NCI-H1105 treated with DMSO at 0.1 percent for 48 hours (cell line): ENCODE measurements at places on chromosomes 13 and 19.
A peak's percentile ranks its signal among the peaks of the same experiment; 100 is the strongest.

DNA sequence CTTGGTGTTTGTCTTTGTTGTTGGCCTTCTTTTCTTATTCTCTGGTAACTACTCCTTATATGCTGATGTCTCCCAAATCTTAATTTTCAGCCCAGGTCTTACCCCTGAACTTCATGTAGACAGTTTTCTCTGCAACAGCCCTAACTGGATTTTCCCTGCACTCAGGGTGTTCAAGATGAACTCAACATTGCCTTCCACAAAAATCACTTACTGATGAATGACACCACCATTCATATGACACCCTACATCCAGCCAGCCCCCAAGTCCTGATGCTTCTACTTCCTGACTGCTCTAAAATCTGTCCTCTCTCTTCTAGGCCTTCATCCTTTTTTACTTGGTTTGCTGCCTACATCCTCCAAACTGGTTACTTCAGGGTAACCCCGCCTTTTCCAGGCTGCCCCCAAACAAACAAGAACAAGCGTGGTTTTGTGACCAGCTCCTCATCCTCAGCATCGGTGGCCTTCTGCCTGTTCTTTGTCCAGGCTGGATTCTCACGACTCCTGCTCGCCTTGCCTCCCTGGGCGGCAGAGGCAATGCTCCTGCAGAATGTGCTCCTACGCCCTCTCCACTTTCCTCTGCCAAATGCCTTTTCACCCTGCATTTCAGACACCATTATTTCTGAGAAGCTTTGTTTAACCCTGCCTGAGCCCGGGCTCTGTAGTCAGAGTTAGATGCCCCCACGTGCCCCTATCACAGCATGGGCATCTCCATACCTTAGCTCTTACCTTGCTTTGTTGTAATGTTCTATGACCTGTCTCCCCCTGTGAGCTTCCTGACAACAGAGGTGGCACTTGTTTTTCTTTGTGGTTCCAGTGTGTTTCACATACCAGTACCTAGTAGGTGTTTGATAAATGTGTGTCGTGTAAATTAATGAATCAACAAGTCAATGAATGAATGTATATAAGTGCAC lies 61.8 kb downstream of the WDFY2 start:
- no peak for DNase-seq

DNA sequence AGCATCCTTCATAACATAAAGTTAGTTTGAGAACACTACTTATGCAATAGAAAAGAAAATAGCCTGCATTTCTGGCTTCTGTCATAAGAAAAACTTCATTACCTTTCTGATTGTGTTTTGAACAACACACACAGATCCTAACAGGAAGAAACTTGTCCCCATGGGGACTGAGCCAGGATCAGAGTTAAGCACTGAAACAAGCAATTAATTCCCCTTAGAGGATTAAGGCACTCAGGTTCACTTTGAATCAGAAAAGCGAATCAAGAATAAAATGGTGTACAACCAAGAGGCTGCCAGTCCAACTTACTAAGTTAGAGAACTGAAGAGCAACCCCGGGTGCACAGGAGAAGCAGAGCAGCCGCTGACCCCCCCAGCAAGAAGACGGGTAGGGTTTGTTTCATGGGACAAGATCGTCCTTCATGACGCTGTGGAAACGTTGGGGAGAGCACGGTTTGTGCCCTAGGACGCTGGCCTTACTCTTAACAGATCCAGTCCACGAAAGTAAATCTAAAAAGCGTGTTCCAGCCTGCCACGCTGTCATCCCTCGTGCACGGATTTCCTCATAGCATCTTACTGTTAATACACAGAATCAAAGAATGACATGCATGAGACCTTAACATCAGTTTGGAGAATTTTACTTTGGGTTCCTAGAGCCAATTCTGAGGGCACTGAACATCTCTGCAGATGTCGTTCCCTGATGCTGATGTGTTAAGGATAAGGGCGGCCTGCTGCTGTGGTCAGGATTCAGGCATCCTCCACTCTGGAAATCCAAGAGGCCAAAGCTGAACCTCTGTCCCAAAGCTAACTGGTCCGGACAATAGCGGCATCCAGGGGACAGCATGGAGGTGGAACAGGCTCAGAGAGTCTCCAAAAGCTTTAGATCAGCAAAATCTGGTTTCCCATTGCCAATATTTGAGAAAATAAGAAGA lies 46.4 kb downstream of the GGACT start:
- peak; percentile 18 for DNase-seq

- DNase-seq = no peak
Measured at GRCh38 chr19:16421982-16422381, 49.8 kb downstream of the EPS15L1 start.

GRCh38 chr19:53881482-53882390 lies at the start of gene PRKCG:
Gene PRKCG (plus strand): TSS chr19:53882197. CDS start chr19:53882495, 298 bp downstream.
- peak; percentile 21 for DNase-seq

GRCh38 chr19:7931221-7932061 lies 5.5 kb upstream of the CTXN1 start:
- DNase-seq = no peak

DNA sequence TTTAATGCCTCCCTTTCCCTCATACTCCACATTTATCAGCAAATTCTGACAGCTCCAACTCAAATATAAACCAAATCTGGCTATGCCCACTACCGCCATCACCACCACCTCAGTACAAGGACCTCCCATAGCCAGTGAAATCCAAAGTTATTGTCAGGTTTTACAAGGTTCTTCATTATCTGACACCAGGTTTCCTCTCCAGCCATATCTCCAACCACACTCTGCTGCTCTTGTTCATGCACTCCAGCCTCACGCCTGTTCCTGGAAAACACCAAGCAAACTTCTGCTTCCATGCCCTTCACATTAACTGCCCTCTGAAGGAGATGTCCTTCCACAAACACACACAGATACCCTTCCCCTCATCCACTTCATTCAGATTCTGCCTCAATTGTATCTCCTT lies 102.2 kb upstream of the MIR17HG start:
- no peak for DNase-seq

GRCh38 chr13:62193919-62194318 lies 778.3 kb upstream of the PCDH20 start:
- DNase-seq = no peak

GRCh38 chr19:13556552-13556951 lies 50.3 kb upstream of the CACNA1A start:
- no peak for DNase-seq

GRCh38 chr19:18659281-18660050 lies 22.6 kb downstream of the KLHL26 start:
- no peak for DNase-seq

- DNase-seq = peak; percentile 17
Measured at GRCh38 chr13:80742033-80742432, 401.1 kb upstream of the SPRY2 start.

DNA sequence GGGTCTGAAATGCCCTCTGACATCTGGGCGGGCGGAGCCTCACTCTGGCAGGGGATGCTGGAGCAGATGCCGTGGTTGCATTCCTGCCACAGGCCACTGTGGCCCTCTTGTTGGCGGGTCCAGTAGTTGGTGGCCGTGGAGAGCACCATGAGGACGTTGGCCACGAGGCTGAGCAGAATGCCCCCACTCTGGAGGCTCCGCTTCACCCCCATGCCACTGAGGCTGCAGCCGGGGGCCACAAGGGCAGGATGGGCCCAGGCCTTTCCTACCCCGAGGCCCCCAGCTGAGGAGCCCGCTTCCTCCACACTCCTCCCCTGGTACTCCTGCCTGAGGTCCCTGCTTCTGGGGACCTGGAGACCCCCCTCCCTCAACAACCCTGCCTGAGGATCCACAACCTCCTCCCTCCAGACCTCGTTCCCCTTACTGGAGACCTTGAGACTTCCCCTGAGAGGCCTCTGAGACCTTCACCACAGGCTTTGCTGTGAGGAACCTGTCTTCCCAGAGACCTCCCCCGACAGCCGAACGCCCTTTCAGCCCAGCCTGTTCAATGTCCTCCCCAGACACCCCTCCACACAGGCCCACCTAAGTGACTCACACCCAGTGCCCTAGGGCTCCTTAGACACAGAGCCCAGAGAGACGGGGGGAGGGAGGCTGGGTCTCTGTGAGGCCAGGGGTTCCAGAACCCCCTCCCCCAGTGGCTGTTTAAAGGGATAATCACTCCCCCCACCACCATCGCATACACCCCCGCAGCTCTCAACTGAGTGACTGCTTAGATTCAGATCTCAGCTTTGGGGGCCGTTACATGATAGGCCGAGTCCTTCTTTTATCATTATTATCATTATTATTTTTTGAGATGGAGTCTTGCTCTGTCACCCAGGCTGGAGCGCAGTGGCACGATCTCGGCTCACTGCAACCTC lies at the start of gene CLDND2:
TSS of gene CLDND2 (minus strand) at position 638 of the 917 bp plus-strand sequence. CDS start at position 212, 426 bp downstream.
- DNase-seq = no peak

- DNase-seq = peak; percentile 37
Measured at GRCh38 chr13:85543144-85543543, 256.1 kb downstream of the SLITRK6 start.

DNA sequence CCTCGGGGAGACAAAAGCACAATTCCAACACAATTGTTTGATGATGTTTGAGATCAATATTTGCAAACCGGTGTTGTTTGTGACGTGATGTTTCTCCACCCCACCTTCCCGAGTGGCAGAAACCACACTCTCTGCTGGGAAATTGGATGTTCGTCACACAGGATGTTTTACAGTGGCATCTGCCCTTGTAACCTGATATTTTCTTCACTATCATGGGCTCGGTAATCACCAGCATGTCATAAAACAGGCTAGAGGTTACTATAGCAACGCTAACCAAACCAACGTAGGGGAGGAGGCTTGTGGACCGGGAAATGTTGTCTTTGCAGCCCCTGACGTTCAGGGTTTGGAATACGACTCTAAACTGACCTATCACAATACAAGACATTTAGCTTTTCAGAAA lies 454.5 kb downstream of the IRS2 start:
- DNase-seq = peak; percentile 98

- DNase-seq = peak; percentile 68
Measured at GRCh38 chr19:3075605-3076431, 13.5 kb upstream of the TLE5 start.

GRCh38 chr13:98675066-98675465 lies 77.4 kb downstream of the SLC15A1 start:
- DNase-seq = no peak

- peak; percentile 29 for DNase-seq
Measured at GRCh38 chr19:49073514-49074378, 1.2 kb upstream of the KCNA7 start.

- no peak for DNase-seq
Measured at GRCh38 chr19:57083711-57084110, 36.1 kb upstream of the USP29 start.

DNA sequence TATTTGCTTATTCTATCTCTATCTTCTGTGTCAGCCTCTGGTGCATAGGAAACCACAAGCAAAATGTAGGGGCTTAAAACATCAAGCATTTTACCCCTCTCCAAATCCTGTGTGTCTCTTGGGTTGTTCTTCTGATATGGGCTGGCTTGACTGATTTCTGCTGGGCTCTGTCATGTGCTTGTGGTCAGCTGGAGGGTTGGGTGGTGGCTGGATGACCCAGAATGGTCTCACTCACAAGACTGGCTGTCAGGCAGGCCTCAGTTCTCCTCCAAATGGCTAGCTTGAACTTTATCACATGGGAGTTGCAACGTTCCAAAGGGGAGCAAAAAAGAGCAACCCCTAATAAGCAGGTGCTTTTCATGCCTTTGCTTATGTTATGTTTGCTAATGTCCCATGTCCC lies 9.6 kb upstream of the LYPD5 start:
- no peak for DNase-seq

GRCh38 chr19:32671883-32672593 lies 2.9 kb downstream of the ANKRD27 start:
- no peak for DNase-seq
